WTC11 (cell line): ENCODE measurements at places on chromosomes 11 and 22. TPM values are rescaled to one million over a fixed set of nuclear protein-coding genes. Genes with fewer than 3 reads are reported as not detected.

The YAP1 gene
- total RNA-seq = 88.7 to 101 TPM (median 98.9 TPM) in 3 replicates

- DNase-seq = no peak
Measured at GRCh38 chr22:28369854-28370253, 309.8 kb downstream of the TTC28 start.

GRCh38 chr11:129817534-129818051 lies 1.9 kb downstream of the TMEM45B start:
- no peak for DNase-seq

GRCh38 chr11:97888641-97889040 lies 1132.1 kb upstream of the CNTN5 start:
- no peak for DNase-seq
